ENCODE measurements at places on chromosomes 11 and 22.

DNA sequence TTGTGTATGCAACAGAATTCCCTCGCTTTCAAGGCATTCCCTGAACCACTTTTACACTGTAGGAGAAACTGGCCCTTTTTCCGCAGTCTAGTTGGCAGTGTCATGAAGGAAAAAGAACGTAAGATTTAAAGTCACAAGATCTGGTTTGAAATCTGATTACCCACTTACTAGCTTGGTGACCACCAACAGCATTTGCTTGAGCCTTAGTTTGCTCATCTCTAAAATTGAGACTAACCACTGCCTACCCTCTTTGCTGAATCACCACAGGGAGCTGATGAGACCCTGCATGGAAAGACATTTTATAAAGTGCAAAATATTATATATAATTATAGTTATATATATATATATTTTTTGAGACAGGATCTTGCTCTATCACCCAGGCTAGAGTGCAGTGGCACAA is 39.4 kb downstream of the SYTL2 start:
- DNase-seq, result no peak

GRCh38 chr11:44006917-44007361 is 40.8 kb upstream of the ACCSL start:
- DNase-seq, result no peak

GRCh38 chr11:47750725-47751124 is 16.4 kb downstream of the FNBP4 start:
- no peak for DNase-seq

- DNase-seq, result no peak
Measured at GRCh38 chr11:15113381-15113780, 1.3 kb upstream of the INSC start.

GRCh38 chr11:84146826-84147225 is 860.7 kb upstream of the CCDC90B start:
- no peak for DNase-seq

DNA sequence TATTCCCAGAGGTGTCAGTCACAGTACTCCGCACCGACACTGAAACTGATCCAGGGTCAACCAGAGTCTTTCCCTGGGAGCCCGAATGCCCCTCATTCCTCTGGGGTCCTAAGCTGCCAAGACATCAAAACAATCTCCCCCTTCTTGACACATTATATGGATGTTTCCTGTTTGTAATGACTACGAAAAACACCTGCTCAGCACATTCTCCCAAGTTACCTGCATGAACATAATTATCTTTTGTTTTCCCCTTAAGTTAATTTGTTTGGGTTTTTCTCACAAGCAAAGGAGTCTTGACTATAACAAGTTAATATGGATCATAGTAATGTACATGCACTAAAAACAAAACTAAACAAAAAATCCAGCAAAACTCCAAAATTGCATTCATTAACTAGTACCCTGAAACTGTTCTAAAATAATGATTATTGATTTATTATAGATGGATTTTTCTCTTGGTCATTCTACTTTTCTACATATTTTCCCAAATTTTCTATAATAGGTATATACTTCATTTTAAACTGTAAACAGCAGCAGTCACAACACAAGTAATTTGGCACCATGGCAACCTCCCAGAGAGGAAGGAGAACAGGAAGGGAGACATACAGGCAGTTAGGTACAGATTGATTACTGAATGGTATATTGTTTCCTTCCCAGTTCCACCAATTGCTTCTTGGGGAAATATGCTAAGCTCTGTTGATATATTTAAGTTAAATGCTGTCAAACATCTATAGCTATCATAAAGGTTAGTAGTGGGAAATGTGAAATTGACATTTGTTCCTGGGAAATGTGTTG is 631.5 kb downstream of the METTL15 start:
- DNase-seq, result no peak

DNA sequence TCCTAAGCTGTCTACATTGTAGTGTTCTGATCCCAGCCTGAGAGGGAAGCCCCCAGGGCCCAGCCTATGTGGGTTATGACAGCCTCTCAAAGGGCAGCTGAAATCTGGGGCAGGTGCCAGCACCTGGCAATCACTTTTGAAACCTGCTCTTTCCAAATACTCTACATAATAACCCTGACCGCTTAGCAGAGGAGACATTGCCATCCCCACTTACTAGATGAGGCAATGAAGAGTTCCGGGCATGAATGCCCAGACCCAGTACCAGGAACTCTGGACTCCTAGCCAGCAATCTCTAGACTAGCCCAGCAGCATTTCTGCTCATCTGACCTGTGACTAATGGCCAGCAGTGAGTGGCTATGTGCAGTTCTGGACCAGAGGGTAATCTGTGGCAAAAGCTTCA is 412.4 kb upstream of the CADM1 start:
- no peak for DNase-seq

- no peak for DNase-seq
Measured at GRCh38 chr11:45229401-45230020, 56.6 kb downstream of the SYT13 start.

DNA sequence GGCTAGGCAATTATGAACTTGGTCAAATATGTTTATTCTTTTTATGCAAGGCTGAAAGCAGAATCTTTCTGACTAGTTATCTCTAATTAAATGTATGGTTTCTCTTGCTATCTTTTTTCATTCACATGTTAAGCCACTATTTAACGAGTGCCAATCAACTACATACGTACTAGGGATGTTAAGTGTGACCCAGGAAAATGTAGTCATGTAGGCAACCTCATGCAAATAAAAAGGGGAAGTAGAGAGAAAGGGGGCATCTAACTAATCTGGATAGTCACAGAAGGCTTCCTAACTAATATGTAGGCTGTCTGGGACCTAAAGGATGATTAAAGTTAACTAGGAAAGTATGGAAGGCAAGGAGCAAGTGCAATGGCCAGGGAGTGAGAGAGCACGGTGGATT is 23.5 kb downstream of the TBRG1 start:
- no peak for DNase-seq

- no peak for DNase-seq
Measured at GRCh38 chr22:32695451-32695891, 106.0 kb upstream of the TIMP3 start.

- no peak for DNase-seq
Measured at GRCh38 chr11:126115816-126116331, 53.2 kb upstream of the CDON start.

DNA sequence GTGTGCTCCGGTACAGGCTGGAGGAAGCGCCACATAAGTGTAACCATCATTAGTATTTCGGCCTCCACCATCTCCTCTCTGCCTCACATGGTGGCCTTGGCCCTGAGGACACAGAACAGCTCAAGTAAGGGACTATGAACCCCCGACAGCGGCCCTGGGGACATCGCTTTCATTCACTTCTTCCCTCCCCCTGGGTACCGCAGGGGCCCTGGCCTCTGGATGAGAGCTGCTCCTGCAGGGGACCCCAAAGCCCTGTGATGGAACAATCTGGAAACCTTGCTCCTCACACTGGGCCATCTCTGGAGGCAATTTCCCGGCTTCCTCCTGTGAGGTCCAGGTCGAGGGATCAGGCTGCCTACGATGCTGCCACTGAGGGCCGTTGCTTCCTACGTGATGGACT is 565.5 kb downstream of the BRD1 start:
- no peak for DNase-seq

- DNase-seq, result no peak
Measured at GRCh38 chr11:110883256-110883655, 171.0 kb upstream of the ARHGAP20 start.

GRCh38 chr11:128720522-128720985 is 26.7 kb downstream of the FLI1 start:
- DNase-seq, result no peak

DNA sequence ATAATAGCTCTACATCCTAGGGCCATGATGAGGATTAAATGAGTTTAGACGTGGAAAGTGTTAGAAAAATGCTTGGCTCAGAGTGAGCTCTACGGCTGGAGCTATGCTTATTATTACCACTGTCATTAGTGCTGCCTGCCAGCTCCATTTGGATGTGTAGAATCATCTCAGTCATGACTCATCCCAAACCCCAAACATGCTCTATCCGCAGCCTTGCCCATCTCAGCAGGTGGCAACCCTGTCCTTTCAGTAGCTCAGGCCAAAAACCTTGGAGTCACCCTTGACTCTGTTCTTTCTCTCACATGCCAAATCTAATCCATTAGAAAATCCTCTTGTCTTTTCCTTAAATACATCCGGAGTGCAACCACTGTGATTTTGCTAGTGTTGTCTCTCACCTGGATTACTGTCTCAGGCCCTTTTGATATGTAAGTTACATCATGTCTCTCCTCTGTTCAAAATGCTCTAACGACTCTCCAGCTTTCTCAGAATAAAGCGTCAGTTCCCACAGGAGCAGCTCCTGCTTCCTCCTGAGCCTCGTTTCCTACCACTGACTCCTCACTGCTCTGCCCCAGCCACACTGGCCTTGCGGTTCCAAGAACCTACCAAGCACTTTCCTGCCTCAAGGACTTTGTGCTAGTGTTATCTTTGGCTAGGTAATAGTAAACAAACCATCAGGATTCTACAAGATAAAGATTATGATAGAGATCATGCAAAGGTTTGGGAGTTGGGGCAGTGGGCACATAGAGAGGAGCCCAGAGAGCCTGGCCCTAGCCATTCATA is 10.5 kb upstream of the CHRM1 start:
- DNase-seq, result no peak

DNA sequence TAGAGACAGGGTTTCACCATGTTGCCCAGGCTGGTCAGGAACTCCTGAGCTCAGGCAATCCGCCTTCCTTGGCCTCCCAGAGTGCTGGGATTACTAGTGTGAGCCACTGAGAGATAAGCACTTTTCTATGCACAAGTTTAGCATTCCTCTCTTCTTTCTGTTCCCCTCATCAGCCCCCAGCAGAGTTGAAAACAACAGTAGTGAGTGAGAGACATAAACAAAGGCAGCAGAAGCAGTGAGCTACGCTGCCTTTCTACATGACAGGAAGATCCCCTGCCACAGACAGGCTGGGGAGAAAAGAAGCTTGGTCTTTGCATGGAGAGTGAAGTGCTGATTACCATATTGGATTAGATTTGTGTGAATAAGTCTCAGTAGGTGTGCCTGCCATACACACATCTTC is 392.0 kb upstream of the KIRREL3 start:
- DNase-seq, result no peak

DNA sequence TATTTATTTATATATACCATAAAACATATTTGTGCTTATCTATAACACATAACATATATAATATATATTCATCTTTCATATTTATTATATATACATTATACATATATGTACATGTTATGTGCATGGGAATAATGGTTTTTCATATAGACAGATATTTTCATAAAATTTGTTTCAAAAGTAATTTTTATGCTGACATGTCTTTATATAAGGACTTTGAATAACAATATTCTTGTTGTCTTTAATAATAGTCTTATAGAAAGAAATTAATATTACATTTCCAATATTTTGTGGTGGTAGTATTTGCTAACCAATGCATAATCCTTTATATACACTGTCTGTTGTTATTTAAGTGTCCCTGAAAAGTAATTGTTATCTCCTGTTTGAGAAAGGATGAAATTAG is 49.6 kb downstream of the GRM5 start:
- no peak for DNase-seq

DNA sequence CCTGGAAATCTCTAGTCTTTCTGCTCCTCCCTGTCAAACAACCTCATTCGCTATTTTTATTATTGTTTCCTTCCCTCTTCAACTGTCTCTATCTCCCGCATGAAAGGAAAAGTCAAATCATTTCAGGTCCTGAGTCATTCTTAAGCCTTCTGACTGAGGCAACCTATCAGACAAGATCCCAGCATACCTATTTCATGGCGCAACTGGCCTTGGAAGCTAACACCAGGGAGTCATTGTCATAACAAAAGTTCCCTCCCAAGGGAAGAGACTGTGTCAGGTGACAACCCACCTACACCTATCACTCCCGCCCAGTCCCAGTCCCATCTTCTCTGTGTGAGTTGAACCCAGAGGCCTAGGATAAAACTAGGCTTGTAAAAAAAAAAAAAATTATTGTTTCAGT is 10.2 kb upstream of the ARHGAP42 start:
- DNase-seq, result no peak

DNA sequence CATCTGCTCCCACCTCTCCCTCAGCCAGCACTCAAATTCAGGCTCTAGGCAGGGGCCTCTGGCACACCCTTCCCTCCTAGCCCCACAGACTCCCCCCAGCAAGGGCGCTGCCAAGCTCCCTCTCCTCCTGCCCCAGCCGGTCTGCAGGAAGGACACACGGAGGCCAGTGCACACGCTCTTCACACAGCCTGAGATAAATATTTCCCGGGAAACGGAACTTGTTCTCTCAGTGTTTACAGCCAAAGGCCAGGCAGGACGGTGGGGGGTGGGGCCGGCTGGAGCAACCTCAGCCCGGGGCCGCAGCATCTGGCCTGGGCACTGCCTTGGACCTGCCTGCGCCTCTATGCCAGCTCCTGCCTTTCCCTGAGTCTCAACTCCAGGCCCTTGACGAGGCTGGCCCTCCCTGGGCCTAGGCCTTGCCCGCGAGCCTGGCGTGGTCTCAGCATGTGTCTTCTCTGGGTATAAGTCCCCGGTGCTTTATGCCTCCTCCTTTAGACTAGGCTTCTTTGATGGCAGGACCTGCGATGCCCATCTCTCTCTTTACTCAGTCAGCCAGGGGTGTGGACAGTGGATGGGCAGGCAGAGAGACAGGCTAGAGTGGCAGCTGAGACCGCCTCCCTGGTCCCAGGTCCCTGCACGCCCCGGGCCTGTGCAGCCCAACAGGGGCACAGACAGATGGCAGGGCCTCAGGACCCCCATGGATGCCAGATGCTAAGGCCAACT is 48.4 kb downstream of the PDE2A start:
- no peak for DNase-seq

DNA sequence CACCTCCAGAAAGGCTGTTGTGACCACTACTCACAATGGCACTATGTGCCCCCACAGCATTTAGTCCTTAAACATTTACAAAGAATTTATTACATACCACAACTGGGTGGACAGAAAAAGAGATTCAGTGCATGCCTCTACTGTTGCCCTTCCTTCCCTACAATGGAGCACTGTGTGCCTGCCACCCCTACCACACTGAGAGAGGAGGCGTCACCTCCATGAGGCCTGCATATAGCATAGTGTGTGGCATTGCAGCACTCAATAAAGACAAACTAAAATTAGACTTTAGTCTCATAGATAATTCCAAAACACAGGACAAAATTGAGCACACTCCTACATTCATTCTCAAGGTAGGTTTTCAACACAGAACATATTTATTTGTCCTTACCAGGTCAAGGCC is 25.8 kb downstream of the THAP12 start:
- DNase-seq, result no peak

- no peak for DNase-seq
Measured at GRCh38 chr11:131136486-131136885, 220.2 kb upstream of the SNX19 start.

Measured in NCI-H524 treated with DMSO at 0.1 percent for 48 hours (cell line).